ENCODE measurements at places on chromosomes 5 and 9.
A peak's percentile ranks its signal among the peaks of the same experiment; 100 is the strongest.

GRCh38 chr5:134590992-134591659 lies 41.5 kb downstream of the SAR1B start:
- DNase-seq, result no peak

DNA sequence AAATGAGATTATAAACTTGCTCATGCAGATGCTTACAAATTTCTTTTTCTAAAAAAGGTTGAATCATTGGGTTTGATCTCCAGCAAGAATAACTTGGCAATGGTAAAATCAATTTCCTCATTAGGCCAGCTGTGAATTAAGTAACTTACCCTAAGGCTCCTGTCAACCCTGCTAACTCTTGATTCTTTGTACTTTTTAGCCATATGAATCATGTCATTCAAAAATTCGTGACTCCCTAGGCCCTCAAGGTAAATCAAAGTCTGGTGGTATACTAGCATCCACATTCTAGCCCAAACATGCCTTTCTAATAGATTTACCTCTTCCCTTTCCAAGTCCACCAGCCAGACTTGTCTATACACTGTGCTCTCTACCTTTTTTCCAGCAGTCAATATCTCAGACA lies 420.8 kb upstream of the BRINP1 start:
- DNase-seq, result no peak

DNA sequence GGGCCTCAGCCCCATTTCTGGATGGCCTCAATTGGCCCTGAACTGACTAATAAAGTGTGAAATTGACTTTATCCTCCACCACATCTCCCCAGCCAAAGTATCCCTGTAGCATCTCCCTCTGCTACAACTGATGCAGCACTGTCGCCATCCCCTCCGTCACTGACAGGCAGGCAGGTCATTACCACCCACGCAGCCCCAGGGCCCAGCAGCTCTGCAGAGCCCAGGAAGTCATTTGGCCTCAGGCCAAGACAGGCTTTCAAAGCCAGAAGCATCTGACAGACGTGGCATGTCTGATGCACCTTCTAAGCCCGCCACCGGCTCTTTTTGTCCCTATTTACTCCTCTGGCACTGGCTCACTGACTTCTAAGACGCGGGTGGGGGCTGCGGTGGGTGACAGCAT lies 65.3 kb downstream of the ARHGEF37 start:
- DNase-seq, result no peak

GRCh38 chr9:114281473-114282103 lies 41.3 kb upstream of the ORM1 start:
- DNase-seq, result no peak

DNA sequence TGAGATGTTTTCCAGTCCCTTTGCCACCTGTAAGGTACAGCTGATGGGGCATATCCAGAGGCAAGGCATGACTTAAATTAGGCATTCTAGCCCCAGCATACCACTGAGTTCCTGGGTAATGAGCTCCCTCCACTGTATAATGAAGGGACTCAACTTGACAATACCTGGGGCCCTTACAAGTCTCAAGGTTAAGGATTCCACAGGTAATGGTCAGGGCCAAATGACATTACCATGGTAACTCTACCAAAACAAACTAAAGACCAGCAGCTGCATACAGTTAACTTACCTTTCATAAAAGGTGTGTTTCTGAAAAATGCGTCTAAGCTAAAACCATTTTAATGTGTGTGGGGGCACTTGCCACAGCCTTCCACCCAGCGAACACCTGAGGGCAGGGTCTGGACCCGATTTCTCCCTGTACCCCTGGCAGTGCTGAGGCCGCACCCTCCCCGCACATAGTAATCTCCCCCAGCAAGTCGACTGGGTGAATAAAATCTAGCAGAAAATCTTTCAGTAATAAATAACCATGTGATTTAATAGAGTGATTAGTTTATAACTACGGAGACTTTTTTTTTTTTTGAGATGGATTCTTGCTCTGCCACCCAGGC lies 24.2 kb downstream of the CCDC69 start:
- no peak for DNase-seq

- no peak for DNase-seq
Observed at GRCh38 chr5:83151821-83152220, 74.5 kb downstream of the XRCC4 start.

DNA sequence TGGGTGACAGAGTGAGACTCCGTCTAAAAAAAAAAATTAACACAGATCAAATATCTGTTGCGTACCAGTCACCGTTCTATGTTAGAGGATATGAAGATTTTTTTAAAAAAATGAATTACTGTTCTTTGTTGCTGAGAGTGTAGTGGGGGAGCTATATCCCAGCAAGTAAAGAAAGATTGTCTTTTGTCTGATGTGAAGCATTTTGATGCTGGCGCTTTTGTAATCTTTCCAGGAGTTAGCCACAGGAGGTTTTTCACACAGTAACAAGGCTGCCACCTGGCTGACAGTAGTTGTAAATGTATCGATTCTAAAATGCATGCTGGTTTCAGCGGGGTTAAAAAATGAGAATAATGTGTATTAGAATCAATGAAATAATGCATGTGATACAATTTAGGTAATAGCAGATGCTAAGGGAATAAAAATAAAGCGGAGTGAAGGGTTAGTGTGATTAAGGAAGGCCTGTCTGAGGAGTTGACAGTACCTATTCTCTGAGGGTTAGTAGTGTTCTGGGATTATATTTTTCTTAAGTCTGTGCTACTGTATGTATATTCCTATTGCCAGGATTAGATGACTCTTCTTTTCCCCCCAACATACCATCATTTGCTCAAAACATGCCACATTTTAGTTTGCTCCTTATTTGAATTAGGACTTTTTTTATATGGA lies 3.4 kb downstream of the LMNB1 start:
- peak; percentile 72 for DNase-seq

GRCh38 chr5:171914726-171915338 lies 91.6 kb downstream of the FBXW11 start:
- DNase-seq, result no peak

DNA sequence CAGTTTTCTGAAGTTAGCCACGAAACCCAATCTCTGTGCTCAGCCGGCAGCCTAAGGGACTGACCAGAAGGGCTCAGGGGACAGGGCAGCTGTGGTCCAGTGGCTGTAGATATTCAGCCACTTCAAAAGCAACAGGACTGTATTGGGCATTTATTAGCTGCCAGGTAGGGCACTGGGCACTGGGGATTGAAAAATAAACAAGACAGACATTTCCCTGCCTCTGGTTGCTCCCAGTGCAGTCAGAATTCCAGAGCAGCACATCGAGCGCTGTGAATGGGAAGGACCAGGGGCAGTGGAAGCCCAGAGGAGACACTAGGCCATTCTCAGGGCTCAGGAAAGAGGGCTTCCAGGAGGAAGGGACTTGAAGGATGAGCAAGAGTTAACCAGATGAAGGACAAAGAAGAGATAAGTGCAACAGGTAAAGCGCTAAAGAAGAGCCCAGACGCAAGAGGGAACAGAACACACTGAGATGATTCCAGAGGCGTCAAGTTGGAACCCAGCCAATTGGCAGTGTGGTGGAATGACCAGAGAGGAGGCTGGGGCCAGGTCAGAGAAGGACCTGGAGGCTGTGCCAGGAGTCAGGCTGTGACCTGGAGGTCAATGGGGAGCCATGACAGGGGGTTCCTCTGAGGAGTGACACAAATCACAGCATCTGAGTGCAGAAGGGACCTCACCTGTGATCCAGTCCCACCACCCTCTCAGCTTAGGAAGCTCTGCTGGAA lies 122.5 kb upstream of the ZNF618 start:
- no peak for DNase-seq

- no peak for DNase-seq
Observed at GRCh38 chr5:171628633-171628974, 157.0 kb upstream of the SMIM23 start.

- no peak for DNase-seq
Observed at GRCh38 chr9:26746357-26747072, 146.1 kb downstream of the CAAP1 start.

GRCh38 chr5:59416026-59416425 lies 477.5 kb downstream of the PDE4D start:
- no peak for DNase-seq
